Stimulated activated naive CD4-positive, alpha-beta T cell treated with Interleukin-2 at 50 U/mL for 16 hours (primary cell): ENCODE measurements at places on chromosomes 11 and 22.

DNA sequence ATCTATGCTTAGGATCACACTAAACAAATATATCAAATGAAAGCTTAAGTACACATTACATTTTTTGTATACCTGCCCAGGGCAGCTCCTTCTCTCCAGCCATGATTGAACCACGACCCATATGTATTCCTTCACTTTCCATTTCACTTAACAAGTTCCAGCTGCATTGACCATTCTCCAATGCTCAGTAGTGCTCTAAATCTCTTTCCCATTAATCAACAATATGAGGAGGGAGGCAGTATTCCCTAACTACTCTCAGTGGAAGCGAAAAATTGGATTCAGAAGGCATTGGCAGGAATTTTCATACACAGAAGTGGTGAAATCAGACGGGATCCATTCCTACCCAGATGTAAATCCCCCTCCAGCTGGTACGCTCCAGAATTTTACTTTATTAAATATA lies 372.0 kb upstream of the LUZP2 start:
- no peak for DNase-seq

- DNase-seq: no peak
Observed at GRCh38 chr11:68146704-68147474, 25.7 kb upstream of the CHKA start.

DNA sequence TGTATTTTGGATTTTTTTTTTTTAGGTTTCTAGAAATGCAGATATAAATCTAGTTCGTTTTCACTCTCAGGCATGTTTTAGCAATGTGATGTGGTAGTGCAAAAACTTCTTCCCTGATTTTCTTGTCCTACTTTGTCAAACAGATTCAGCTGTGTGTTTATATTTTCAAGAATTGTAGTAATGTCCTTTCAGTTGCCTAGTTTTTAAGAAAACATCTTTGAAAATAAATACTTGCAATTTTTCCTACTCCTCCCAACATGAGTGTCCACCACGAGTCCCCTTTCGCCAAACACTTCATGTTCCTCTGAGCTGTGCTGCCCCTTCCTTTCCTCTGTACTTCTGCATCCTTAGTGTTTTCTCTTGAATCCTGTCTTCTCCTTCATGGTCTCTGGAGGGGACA lies 686.9 kb downstream of the NTM start:
- DNase-seq: no peak

DNA sequence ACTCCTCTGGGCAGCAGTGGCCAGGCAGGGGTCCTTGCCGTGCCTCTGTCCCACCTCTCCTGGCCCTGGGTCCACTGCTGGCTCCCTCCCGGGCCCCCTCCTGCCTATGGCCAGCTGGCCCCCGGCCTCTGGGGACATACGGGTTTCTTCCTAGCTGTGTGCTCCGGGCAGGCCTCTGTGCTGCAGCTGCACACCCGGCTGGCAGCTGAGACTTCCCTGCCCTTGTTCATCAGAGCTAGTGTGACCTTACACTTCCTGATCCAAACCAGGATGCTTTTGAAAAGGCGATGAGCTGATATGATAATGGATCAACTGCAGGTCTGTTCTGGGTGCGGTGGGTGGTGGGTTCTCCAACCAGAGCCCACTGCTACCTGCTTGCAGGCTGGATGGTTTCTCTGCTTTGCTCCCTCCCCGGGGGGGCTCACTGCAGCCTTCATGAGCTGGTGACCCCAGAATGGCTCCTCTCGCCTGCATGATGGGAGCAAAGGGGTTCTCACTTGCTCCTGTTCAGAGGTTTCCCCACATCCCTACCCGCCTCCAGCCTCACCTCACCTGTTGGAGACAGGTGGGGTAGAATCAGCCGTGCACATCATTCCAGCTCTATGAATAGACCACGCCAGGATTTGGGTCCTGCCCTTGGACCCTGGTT lies 13.3 kb downstream of the B3GAT1 start:
- DNase-seq: no peak

GRCh38 chr22:27876684-27877083 lies 42.4 kb downstream of the PITPNB start:
- no peak for DNase-seq

DNA sequence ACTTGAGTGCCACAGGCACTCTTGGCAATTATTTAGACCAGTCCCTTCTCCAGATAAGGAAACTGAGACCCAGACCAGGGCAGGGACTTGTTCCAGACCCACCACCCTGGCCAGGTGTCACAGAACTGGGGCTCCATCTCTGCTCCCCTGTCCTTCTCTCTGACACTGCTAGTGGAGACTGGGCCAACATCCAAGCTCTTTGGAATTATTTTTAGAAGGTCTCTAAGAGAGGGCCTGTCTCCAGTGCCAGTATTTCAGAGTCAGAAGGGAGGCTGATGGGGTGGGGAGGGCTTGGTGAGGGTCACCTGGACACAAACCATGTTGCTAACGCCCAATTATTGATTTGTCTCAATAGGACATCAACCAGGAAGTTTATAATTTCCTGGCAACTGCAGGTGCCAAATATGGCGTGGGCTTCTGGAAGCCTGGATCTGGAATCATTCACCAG lies 32.7 kb downstream of the POLR3H start:
- no peak for DNase-seq

- no peak for DNase-seq
Observed at GRCh38 chr11:19393941-19394340, 153.2 kb upstream of the E2F8 start.

- no peak for DNase-seq
Observed at GRCh38 chr11:102111787-102112508, 1.7 kb downstream of the YAP1 start.

DNA sequence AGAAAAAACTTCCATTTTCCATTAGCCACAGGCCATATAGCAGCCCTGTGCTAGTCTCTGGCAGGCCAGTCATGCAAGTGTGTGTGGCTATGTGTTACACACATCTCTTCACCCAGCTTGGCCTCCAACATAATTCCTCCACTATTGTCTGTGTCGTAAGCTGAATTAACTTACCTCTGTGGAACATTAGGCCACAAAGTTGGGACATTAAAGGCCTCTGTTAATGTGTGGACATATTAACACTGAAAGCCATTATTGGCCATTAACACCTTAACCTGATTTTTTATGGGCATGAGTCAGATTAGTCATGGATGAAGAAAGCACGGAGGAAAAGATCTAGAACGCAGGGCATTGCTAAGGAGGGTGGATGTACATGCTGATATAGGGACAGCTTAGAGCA lies 100.1 kb downstream of the DBX1 start:
- no peak for DNase-seq

GRCh38 chr11:31150841-31151240 lies 218.7 kb downstream of the DCDC1 start:
- DNase-seq: no peak

GRCh38 chr22:24117942-24118341 lies 63.3 kb upstream of the SUSD2 start:
- no peak for DNase-seq

DNA sequence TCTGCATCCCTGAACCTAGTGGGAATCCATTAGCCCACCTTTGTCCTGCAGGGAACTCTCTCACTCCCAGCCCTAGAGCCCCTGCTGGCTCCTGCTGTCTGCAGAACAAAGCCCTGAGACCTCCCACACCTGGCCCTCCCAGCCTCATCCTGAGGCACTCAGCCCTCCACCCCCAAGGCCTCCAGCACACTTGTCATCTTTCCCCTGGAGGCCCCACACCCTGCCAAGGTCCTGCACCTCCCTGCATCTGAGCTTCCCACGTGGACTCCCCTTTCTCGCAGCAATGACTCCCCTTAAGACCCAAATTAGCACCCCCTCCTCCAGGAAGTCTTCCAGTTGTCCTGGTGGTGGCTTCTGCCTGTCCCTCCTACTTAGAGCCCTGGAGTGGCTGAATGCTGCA lies 42.3 kb upstream of the LINC01488 start:
- DNase-seq: no peak

DNA sequence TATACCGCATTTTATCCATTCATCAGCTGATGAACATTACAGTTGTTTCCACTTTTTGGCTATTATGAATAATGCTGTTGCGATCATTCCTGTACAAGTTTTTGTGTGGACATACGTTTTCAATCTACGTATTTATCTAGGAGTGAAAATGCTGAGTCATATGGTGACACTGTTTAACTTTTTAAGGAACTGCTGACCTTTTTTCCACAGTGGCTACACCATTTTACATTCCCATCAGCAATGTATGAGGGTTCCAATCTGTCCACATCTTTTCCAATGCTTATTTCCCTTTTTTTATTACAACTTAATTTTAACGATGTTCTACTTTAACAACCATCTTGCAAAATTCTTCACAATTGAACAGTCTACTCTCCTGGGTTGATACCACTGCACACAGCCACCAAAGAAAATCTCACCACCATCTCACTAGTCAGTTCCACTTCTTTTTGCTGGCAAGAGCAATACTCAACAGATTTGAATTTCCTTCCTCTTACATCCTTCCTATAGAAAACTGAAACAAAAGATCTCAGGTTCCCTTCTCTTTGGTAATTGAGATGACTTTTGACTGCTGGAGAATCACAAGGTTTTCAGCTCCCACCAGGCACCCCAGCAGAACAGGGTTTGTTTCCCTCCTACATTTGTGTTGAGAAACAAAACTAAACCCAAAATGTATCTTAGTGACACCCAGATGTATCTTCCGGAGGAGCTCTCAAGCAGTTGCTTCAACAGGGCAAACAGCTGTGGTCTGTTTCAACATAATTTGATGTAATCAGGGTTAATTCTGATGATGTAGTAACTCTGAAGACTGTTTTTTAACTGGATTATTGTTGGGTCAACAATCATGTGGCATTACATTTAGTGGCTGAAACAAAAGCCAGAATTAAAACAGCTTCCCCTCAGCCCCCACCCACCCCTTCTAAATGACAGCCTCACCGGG lies 7.0 kb upstream of the GAB2 start:
- DNase-seq: no peak

GRCh38 chr22:31250740-31251600 lies 38.9 kb downstream of the LIMK2 start:
- no peak for DNase-seq

DNA sequence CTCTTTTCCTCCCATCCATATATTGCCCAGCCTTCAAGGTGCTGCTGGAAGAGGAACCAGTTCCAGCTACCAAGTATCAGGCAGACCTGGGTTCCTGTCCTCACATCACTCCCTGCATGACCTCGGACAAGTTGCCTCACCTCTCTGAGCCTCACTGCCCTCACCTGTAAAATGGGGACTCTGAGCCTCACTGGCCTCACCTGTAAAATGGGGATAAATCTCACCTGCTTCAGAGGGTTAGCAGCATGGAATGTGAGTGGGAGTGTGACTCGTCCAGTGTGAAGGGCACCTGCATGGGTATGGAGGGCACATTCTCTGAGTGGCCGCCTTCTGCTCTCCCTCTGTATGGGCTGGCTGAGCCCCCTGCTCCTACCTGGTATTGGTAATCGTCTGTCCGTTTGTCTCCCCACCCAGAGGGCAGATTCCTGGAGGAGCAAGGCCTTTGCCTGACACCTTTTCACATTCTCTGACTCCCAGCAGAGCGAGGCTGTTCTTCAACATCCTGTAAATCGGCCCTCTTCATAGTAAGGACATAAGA lies 3.7 kb downstream of the GRIK4 start:
- no peak for DNase-seq

GRCh38 chr11:34208266-34209135 lies 103.1 kb downstream of the NAT10 start:
- DNase-seq: no peak

DNA sequence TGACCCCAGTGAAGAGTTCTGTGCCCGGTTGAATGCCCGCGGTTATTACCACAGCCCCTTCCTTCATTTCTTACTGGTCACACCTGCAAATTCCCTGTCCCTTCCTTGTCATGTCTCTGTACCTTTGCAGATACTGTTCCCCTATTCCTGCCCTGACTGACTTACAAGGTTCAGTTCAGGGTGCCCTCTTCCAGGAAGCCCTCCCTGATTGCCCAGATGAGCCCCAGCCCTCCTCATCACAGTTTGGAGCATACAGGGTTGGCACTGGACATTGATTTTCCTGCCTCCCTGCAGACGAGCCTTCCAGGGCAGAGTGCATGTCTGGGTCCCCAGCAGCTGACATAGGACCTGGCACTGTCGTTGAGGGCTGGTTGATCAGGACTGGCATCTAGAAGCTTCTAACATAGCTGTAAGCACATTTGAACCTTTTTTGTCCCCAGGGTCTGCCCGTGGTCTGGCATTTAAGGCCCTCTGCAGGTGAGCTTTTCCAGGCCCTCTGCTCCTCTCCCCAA lies 70.4 kb upstream of the SHISAL1 start:
- DNase-seq: no peak

GRCh38 chr11:3933165-3933628 lies 77.7 kb downstream of the STIM1 start:
- DNase-seq: no peak

DNA sequence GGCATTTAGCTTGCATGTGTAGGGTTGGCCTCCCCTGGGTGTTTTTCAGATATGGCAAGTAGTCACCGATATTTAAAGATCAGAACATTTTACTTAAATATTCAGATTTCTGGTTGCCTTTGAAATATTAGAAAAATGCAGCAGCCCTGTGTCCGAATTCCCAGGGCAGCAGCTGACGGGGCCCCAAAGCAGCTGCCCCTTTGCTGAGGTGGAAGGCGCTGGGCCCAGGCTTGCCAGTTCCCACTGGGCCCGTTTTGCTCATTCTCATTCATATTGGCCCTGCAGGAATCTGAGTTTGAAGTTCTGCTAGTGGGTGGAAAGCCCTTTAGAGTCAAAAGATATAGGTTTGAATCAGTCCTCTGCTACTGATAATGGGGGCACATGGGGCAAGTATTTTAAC lies 692.1 kb downstream of the OPCML start:
- DNase-seq: no peak

DNA sequence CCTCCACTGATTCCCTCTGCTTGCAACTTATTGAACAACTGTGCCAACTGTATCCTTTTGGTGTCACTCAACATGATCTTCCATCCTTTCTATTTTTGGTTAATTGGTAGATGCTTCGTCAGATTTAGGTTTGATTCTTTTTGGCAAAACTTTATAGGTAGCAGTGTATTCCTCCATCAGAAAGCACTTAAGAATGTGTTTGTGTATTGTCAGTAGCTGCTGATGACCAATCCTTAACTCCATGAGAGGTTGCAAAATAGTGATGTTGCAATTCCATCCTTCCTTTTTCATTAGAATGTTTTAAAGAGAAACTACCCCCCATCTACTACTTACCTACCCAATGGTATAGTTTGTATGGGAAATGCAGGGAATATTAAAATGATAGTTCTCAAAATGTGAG lies 22.1 kb downstream of the FAM76B start:
- DNase-seq: no peak

- DNase-seq: no peak
Observed at GRCh38 chr11:133263332-133263731, 269.0 kb downstream of the OPCML start.

GRCh38 chr22:43017525-43018460 lies 2.8 kb upstream of the PACSIN2 start:
- no peak for DNase-seq
